ENCODE measurements at places on chromosomes 6 and 20.

- DNase-seq, result no peak
These were observed 97.8 kb upstream of the HDAC2 start for GRCh38 chr6:114068771-114069170.

DNA sequence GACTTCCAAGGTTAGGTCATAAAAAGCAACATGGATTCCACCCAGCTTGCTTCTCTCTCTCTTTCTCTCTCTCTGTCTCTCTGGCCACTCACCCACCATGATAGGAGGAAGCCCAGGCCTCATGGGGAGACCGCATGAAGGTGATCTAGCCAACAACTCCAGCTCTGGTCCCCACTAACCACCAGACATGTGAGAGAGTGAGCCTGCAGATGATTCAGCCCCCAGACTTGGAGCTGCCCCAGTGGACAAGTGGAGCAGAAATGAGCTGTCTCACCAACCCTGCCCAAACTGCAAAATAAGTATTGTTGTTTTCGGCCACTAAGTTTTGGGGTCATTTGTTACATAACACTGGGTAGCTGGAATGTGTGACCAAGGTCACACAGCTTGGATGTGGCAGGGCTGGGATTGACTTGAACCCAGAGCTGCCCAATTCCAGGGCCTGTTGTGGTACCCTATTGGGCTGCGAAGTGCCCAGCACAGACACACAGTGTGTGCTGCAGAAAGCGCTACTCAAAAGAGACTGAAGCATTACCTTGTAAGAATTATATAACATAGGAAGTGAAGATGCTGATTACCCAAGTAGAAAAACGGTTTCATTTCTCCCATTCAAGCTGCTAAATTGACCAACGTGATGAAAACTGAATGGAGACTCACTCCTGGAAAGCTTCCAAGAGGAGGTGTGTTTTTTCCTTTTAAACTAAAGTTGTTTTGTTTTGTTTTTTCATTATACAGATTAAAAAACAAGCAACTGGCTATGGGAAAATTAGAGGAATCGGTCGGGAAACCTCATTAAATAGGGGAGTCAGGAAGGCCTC, 9.1 kb upstream of the TLDC2 start:
- DNase-seq, result no peak

DNA sequence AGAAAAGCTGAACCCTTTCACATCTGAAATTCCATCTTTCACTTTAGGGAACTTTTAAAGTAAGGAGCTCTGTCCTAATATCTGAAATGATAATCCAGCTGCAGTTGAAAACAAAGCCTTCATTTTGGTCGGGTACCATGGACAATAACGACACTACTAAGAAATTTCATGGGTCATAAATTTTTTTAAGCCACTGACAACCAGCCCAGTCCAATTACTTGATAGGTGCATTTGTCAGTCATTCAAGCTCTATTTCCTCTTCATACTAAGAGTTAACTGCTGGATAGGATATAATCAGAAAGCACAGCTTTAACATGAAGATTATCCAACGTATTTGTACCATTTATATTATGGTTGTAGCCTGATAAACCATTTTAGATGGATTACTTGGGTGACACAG, 52.5 kb downstream of the MMUT start:
- DNase-seq, result no peak

- DNase-seq, result no peak
These were observed 402.8 kb upstream of the JAG1 start for GRCh38 chr20:11076434-11077105.

DNA sequence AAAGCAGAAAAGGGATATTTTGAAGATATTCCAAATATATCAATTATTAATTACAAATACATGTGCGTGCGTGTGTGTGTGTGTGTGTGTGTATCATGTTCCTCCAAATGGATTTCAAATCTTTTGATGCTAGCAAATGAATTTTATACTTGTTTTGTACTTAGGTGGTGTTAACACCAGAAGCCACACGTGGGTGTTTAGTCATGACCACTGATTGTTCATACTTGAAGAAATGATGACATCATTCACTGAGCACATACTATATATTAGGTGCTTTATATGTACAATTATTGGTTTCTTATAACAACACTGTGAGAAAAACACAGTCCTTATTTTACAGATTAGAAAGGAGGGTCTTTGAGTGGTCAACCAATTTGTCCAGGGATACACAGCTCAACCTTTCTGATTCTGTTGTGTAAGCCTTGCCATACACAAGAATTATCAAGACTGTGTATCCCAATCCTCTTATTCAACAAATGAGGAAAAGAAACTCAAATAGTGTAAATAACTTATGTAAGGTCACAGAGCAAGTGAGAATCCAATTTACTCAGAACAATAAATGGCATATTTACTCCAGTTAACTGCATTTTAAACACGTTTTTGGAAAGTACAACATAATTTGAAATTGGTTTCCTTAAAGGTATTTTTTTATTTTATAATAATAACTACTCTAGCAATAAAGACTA, 88.5 kb downstream of the BCAS1 start:
- DNase-seq, result no peak

DNA sequence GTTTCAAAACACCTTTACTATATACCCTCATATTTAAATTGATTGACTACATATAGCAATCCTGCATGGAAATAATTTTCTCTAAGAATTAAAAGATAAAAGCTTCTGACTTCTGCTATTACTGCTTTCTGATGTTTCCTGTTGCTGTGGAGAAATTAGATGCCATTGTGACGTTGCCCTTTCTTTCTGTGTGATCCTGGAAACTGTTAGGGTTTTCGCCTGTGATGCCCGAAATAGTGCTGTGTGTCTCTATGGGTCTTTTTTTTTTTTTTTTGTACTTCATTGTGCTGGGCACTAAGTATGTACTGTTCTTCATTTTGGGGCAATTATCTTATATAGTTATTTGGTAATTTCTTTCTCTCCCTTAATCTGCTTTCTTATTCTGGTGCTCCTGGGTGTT, 205.0 kb downstream of the ARID1B start:
- DNase-seq, result no peak

DNA sequence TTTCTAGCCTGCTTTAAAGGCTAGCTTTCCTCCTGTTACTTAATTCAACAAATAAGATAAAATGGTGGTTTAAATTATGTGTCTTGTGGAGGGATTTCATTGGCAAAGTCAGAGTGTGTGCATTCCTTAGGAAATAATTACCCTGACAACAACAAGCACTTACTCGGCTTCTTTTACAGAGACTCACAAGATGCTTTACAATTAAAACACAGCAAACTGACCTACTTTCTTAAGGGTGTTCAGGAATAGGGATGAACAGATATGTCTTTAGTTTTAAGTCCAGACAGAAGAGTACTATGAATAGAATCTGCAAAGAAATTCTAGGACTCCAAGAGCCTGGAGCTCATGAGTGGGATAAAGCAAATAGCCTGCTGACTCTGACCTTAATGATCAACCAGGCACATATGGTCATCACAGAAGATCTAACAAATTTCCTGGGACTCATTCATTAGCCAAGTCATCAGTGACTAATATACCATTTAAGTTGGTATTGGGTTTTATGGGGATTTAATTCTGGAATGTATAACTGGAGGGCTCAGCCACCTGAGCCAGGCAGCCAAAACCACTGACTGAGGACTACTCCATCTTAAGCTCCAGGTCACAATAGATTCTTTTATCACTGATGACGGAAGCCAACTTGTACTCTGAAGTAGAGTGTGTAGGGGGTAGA, 161.8 kb upstream of the RIMS1 start:
- no peak for DNase-seq

DNA sequence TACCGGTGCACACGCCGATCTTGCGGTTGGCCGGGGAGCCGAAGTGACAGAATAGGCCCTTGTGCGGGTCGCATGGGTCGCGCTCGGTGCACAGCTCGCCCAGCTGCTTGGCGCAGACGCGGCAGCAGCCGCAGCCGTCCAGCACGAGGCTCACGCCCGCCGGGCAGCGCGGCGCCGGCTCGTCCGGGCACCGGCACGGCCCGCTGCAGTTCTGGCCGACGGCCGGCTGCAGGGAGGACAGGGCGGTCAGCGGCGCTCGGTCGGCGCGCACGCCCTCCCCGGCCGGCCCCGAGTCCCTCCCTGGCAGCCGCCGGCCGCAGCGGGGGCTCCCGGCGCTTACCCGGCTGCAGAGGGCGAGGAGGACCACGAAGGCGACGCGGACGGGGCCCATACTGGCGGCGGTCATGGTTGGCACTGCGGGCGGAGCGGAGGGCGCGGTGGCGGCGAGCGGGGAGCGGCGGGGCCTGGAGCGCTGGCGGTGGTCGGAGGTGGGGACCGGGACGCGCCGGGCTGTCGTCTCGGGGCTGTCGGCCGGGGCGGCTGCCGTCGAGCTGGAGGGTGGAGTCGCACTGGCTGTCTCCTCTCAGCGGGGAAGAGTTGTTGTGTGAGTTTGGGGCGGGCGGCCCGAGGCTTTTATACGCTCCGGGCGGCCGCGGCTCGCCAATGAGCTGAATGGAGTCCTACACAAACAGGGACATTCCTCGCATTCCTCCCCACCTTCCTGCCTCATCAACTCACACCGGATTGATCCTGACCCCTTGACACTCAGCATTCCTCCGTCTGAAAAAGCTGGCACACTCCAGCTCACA, at the start of gene CCN2:
CCN2 (minus strand) TSS at position 606 of the 809 bp plus-strand sequence; CDS start at position 406, 200 bp downstream.
- DNase-seq, result no peak

DNA sequence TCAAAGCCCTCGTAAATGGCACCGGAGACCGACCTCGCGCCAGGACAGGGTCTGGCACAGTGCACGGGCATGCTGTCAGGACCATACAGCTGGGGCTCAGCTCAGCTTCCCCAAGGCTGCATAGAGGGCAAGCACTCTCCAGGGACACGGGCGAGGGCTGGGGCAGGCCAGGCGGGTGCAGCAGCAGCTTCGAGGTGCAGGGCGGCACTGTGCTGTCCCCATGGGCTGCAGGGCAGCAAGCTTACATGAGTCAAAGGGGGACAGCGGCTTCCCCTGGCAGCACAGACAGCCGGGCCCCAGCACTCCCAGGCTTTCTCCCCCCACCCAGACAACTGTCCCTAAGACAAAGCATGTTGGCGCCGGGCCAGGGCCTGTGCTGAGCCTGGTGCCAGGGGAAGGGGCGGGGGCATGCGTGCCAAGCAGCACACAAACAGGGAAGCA, 25.7 kb downstream of the PSMG4 start:
- DNase-seq, result no peak

GRCh38 chr20:61748376-61748775, 317.3 kb downstream of the TAF4 start:
- DNase-seq, result no peak

Data from T-helper 1 cell (primary cell).